ENCODE measurements at places on chromosomes 2 and 18.

DNA sequence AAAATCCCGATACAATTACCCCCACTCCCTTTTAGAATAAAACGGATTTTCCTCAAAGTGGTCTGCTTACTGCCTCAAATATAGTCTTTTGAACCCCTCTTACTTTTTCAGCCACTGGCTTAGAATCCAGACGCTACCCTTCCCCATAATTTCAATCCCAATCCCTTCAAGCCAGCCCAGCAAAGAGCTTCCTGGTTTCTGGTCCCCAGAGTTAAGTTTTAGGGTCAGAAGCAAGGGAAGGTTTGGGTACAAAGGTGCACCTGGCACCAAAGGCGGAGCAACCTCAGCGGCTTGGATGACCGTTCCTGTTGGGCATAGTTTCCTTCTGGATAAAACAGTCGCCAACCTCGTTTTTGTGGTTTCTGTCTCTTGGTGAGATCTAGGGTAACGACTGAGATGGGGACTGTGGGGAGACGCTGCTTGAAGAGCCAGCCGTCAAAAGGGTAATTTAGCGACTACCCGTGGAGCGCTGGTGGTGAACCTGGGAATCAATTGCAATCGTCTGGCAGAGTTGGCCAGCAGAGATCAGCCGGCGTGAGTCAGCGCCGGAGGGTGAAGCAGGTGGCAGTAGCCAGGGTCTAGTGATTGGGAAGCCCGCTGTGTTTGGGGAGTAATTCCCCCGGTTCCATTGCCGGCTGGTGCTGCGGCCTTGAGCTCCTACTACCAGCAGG, 1.6 kb downstream of the FEV start:
- no peak for DNase-seq

- DNase-seq, result no peak
These were observed 232.6 kb downstream of the EN1 start for GRCh38 chr2:118614841-118615271.

GRCh38 chr2:120341977-120342376, 4.0 kb upstream of the INHBB start:
- DNase-seq, result no peak

GRCh38 chr2:60804473-60804872, 48.4 kb downstream of the PAPOLG start:
- no peak for DNase-seq

GRCh38 chr2:232534940-232535651, 4.4 kb upstream of the CHRNG start:
- no peak for DNase-seq

DNA sequence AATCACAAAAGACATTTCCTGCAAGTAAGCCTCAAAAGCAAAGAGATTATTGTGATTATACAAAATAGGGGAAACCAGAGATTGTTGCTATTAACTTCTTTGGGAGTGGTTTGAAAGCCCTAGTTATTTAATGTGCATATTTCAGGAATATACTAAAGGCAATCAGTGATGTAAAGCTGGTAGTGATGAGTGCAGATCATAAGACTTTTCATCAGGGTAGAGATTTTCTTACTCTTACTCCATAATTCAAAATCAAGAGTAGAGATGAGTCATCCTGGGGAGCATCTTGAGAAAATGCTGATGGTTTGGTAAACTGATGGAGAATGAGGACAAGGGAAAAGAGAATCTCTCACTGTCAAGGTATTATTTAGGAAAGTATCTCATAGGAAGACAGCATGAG, 309.5 kb downstream of the FBXO15 start:
- DNase-seq, result no peak

DNA sequence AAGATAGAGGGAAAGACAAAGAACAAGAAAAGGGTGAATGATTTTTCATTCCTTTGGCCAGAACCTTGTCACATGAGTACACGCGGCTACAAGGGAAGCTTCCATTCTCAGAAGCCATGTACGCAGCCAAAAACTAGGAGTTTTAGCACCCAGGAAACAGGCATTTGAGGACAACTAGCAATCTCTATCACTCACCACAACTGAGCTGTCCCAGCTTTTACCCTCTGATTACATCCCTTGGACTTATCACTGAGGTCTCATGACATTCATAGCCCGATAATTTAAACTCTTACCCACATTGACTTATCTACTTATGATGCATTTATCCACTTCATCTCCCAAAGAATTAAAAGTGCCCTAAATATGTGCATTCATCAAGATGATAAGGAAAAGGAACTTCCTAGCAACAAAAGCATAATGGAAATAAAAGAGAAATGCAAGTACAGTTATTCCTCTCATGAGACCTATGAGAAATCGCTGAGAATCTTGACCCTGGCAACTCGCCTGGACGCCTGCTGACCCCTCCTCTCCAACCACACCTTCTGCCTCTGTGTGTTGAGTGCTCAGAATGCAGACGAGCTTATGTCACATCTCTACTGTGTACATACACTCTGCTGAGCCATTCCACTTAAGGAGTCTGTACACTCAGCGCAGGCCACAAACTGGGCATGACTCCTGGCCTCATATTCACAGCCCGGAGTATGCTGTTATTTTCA, 28.7 kb upstream of the MFSD6 start:
- no peak for DNase-seq

- peak; percentile 57 for DNase-seq
These were observed 680 bp downstream of the CTDSP1 start for GRCh38 chr2:218400167-218400929.

GRCh38 chr2:1892529-1893250, 148.4 kb upstream of the PXDN start:
- DNase-seq, result no peak

DNA sequence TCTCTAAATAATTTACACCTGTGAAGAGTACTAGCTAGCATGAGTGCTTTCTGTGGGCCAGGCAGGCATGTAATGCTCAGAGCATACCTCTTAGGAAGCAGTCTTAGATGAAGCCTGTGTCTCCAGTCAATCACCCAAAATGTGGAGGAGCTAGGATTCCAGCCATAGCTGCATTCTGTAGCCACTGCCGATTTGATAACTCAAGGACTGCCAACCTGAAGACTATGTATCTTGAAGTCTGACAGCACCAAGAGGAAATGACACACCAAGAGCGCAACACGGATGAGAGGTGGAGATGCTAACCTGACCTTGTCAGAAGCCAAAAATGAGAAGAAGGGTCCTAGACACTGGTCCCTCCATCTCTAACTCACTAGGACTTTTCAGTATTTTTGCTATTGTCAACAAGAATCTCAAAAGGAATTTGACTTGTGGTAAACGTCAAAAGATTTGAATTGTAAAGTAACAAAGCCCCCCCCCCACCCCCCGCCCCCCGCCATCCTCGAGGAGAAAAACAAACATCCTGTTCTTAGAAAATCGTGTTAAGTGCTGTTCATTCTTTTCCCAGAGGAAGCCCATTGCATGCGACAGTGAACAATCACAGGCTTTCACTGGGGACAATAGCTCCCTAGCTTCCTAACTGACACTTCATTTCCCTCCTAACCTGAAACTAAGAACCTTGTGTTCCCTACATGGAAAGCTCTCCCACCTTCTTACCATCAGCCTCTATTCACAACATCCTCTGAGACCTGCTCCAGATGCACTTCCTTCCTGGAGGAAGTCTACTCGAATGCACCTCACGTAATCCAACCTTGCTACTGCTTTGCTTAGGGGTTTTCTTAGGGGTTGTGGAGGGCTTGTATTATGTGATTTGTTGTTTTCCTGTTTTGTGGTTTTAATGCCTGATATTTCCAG, 14.7 kb downstream of the CDC42EP3 start:
- peak; percentile 71 for DNase-seq

GRCh38 chr2:72013726-72014125, 133.9 kb downstream of the CYP26B1 start:
- DNase-seq, result no peak

GRCh38 chr2:174663550-174663949, 65.9 kb upstream of the WIPF1 start:
- peak; percentile 65 for DNase-seq

GRCh38 chr2:241111440-241111805, 9.3 kb upstream of the MTERF4 start:
- no peak for DNase-seq

Measured in SJSA1 (cell line).